MV-4-11 (cell line): ENCODE measurements at places on chromosomes 16 and 17.

GRCh38 chr16:75256059-75256571 lies 4.7 kb upstream of the BCAR1 start:
- DNase-seq, result no peak

DNA sequence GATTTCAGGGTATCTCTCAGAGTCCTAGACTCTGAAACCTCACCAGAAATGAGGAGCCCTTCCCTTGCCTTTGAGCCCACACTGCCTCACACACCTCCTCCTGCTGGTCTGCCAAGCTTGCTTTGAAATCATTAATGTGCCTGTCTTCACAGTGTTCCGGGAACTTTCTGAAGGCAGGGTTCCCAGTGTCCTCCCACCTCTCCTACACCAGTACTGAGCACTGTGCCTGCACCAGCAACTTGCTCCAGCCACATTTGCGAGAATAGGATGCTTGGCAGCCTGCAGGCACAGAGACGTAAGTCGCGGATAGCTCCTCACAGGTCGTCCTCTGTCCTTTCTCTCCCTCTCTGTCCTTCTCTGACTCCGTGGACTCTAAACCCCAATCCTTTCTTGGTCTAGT lies 408.4 kb upstream of the EEF2KMT start:
- no peak for DNase-seq

- DNase-seq, result no peak
Observed at GRCh38 chr17:17792551-17793377, 44.0 kb downstream of the SREBF1 start.

DNA sequence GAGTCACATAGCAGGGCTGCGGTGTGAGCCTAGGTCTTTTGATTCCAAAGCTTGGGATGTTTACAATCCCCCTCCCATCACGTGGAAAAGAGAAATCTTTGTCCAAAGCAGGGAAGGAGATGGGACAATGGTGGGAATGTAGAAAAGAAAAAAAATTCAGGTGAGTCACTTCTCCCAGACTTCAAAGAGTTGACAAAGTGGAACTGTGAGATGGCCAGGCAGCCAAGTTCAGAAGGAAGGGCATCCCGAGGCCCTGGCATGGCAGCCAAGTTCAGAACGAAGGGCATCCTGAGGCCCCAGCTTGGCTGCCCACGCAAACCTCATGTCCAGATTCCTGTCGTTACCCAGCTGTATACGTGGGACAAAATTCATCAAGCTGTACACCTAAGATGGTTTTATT lies 47.5 kb downstream of the FOXL1 start:
- no peak for DNase-seq

GRCh38 chr17:76383546-76384221 lies 725 bp upstream of the SPHK1 start:
- peak; percentile 61 for DNase-seq

GRCh38 chr17:42683407-42684034 lies 1.2 kb downstream of the CNTNAP1 start:
- DNase-seq, result no peak

DNA sequence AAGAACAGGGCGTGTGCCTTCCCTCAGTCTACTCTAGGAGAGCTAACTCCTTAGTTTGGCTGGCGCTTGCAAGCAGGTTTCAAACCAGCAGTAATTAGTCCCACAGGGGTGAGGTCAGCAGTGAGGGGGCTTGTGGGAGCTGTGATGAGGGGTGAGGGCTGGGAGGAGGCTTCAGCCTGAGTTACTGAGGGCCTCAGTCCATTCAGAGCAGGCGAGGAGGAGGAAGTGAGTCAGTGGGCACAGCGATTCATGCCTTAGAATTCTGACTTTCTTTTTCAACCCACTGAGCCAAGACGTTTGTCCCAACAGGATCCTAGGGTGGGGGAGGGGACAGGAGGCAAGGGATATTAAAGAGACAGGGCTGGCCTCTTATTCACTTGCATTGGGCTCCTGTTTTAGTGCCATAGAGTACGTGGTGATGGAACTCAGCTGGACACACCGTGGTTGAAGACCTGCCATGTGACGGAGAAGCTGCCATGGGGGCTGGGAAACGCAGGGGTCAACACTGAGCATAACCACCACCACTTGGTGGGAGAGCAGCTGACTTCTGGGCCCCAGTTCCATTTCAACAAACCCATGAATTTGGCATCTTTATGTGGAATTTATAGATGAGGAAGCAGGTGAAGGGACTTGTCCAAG lies 8.3 kb upstream of the ITGA3 start:
- peak; percentile 48 for DNase-seq

DNA sequence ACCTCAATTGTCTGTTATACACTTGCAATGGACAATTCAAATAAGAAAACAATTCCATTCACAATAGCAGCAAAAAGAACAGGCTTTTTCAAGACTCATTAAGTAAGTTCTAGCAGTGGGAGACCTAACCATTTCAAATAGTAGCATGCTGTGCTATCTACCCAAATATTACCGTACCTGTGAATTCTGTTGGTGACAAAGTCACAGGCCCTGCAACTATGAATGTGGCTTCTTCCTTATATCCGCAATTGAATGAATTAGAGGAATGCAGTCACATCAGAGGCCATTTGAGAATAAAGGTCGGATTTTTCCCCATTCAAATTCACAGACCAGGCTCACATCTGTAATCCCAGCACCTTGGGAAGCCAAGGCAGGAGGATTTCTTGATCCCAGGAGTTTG lies 800 bp upstream of the NME4 start:
- DNase-seq, result no peak

GRCh38 chr17:43673516-43674323 lies 12.0 kb upstream of the MEOX1 start:
- peak; percentile 51 for DNase-seq

DNA sequence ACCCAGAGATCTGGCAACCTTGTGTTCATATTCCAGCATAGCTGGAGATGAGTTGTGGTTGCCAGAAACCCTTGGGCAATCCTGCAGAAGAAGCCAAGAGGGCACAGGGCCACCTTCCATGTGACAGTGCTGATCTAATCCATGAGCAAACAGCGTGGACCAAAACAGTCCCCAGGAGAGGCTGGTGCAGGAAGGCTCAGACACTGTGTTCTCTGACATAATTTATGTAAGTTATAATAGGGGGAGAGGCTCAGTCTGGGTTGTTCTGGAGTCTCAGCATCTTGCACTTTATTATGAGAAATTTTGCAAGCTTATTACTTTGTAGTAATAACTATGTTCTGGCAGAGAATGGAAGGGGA lies 273.9 kb downstream of the HAPSTR1 start:
- DNase-seq, result peak; percentile 88

DNA sequence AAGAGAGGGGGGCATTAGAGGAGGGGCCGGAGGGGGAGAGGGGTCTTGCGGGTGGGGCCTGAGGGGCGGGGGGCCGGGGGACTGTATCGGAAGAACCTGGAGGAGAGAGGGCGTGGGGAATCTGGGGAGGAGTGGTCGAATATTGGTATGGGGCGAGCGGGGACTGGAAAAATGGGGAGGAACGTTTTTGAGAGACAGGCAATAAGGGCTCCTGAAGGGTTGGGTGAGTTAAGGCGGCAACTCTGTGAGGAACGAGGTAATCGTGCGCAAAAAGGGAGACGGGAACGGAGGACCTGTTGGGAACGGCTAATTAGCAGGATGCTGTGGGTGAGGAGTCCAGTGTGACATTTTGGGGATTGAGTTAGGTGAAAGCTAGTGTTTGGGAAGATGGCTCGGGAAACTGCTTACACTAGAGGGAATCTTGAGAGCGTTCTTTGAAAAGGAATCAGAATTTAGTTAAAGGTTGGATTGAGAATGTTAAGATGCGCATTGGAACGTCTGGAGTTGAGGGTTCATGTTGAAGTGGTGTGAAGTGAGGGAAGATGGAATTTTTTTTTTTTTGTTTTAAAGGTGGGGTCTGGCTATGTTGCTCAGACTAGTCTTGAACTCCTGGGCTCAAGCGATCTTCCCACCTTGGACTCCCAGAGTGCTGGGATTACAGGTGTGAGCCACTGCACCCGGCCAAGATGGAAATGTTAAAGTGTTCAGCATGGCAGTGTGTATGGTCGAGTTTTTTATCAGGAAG lies 662 bp downstream of the WIPF2 start:
- DNase-seq, result peak; percentile 9

- DNase-seq, result no peak
Observed at GRCh38 chr17:65630502-65630901, 69.1 kb upstream of the AXIN2 start.

GRCh38 chr17:74601944-74602572 lies 10.0 kb upstream of the CD300LD start:
- DNase-seq, result peak; percentile 39

- DNase-seq, result no peak
Observed at GRCh38 chr16:1580956-1581355, 30.9 kb downstream of the IFT140 start.

GRCh38 chr17:9635340-9635739 lies 10.0 kb upstream of the USP43 start:
- no peak for DNase-seq

DNA sequence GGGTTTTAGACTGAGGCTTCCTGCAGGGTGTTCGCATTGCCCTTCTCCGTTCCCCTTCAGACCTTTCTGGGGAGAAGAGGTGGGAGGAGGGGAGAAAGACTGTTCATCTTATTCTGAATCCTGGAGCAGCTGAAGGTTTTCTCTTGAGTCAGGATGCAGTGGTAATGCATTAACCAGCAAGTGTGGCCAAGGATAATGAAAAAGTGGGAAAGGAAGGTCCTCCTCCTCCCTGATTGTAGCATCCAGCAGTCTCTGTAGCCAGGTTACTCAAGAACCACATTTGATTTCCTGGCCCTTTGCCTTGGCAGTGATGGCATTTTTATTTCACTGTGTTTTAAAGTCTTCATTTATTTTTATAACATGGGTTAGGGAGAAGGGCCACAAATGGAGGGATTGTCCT lies 59.1 kb downstream of the CYLD start:
- no peak for DNase-seq

DNA sequence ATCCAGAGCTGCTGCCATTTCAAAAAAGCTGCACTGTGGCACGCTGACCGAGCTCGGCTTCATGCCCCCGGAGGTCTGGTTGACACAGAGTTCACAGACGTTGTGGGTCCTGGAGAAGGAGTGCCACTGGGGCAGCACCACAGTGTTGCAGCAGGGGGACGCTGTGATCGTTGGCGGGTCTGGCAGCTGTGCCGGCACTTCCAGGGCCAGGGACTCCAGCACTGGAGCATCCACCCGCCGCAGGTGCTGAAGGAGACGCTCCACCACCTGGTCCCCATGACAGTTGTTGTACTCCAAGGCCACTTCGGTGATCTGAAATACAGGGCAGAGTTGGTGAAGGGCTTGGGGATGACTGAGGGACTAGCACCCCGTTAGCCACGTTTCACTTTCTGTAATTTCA lies 23.5 kb downstream of the SNN start:
- DNase-seq, result no peak

DNA sequence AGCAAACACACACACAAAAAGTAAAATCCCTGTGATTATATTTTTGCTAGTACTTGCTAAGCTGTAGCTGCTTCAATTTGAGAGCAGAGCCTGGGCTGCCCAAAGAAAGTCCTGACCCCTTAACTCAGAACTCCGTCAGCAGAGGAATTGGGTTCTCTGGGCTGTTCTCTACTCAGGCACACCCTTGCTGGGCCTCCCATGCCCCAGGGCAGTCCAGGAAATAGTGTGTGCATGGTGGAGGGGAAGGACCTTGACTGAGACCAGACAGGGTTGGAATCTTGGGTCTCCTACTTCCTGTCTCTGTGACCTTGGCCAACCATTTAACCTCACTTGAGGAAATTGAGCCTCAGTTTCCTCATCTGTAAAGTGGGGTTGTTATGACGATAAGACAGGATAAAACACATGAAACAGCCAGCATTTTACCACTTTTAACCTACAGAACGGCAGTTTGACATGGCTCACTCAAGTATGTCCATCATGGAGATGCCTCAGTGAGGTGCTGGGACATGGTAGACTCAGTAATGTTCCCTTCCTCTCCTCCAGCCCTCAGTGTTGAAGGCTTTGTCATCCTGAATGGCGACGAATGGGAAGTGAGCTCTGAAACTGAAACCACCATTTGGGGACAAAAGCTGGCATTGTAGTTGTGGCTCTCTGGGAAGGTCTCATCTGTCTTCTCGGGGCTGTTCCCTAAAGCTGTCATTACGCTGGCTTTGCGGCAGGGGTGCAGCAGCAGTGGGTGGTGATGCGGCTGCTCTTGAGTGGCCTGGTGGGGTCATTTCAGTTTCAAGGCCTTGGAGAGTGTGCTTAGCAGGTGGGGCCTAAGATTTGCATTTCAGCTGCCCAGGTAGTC lies 74.9 kb downstream of the CMIP start:
- DNase-seq, result peak; percentile 97

GRCh38 chr16:80233097-80233835 lies 307.5 kb upstream of the DYNLRB2 start:
- DNase-seq, result no peak

DNA sequence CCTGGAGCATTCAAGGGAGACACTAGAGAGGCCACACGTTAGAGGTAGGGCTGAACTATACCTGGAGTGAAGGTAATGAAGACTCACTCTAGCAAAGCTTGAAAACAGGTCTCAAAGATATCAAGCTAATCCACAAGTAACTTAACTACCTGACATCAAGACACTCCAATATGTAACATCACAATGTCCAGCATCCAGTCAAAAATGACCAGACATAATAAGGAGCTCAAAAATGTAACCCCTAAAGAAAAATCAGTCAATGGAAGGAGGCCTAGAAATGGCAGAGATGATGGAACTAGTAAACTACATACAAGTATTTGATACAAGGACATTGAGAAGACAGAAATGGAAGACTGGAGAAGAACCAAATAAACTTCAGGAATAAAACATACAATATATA lies 6.0 kb downstream of the TEKT3 start:
- DNase-seq, result no peak

DNA sequence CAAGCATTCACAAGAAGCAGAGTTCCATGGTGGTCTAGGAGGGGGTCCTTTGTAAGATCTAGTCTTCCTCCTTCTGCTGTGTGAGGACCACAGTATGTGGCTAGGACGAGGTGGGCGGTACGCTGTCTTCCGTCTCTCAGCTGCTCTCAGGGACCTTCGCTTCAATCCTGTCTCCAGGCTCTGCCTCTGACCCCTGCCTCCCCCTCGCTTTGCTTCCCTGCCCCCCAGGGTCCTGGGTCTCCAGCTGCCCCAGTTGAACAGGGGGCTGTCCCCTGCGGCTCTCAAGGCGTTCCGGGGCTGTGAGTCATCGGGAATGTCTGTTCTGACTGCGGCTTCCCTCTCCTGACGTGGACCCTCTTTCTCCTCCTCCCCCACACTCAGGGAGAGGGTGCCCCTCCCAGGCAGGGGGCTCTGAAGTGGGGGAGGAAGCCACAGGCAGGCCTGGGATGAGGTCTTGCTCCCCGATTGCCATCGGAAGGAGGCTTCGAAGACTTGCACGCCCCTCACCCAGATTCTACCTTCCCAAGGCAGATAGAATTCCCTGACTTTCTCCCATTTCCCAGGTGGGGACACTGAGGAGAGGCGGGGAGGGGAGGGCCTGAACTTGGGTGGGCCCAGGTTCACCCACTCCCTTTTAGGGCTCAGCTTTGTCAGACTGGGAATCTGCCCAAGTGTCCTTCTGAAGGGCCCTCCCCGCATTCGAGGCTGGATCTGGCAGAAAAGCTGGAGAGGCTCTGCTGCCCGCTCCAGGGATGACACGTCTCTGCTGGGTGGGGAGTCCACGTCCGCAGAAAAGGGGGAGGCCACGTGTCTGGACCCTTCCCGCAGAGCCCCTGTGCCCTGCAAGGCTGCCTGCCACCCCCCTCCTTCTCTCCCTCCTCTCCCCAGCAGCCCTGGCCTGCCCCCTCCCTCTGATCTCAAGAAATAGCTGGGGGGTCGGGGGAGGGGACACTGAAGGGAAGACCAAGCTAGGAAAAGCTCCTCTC lies 9.1 kb upstream of the COL1A1 start:
- no peak for DNase-seq
